Activated naive CD4-positive, alpha-beta T cell treated with anti-CD3 and anti-CD28 coated beads, Interleukin-2, amount 50 U/mL, for 72 hours (primary cell): ENCODE measurements at places on chromosomes 11 and 22. TPM values are rescaled to one million over a fixed set of nuclear protein-coding genes. Genes with fewer than 3 reads are reported as not detected.

DNA sequence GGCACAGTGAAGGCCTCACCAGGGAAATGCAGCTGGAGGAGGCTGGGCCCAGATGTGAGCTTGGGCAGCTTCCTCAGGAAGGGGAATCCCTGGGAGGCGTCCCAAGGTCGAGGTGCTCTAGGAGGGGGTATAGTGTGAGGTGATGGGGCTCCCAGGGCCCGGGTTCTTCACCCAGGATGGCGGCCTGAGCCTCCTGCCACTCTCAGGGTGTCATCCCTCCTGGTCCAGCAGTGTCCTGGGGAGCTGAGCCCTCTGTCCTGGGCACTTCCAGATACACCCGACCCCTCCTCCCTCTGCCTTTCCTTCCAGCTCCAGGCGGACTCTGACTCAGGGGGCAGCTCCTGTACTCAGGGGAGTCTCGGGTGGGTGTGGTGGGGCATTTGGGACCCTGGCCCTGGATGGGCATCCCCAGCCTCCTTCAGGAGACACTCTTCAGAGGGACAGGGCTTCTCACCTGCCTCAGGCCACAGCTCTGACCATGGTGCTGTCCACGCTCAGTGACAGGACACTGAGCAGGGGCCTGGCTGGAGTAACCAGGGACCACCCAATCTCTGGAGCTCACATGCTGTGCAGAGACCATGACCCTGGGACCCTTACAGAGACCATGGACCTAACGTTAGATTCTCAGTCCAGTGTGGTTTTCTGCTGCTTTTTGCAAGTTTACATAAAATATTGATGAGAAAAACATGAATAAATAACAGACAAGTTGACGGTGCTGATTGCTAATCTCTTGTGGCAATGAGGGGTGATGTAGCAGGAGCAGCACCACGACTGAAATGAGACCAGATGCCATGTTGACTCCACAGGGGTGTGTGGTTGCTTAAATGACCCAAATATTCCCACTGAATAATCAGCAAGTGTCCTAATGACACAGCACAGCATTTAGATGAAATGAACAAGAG lies 101.9 kb downstream of the GGTLC2 start:
- no peak for DNase-seq

GRCh38 chr11:62842171-62842741 lies 2.9 kb upstream of the WDR74 start:
- peak; percentile 75 for DNase-seq

DNA sequence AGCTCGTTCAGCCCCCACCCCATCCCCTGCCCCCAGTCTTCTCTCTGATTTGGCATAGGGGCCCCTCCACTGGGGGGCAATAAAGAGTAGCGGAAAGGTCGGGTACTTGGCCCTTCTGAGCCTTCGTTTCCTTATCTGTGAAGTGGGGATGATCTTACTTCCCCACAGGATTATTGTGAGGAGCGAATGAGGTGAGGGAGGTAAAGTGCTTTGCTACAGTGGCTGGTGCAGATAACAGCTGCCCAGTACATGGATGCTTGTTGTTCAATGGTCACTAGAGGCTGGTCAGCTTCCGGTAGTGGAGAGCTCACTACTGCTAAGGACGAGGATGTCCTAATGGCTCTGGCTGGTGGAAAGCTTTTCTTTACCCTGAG lies 101.2 kb downstream of the CEP164 start:
- no peak for DNase-seq

DNA sequence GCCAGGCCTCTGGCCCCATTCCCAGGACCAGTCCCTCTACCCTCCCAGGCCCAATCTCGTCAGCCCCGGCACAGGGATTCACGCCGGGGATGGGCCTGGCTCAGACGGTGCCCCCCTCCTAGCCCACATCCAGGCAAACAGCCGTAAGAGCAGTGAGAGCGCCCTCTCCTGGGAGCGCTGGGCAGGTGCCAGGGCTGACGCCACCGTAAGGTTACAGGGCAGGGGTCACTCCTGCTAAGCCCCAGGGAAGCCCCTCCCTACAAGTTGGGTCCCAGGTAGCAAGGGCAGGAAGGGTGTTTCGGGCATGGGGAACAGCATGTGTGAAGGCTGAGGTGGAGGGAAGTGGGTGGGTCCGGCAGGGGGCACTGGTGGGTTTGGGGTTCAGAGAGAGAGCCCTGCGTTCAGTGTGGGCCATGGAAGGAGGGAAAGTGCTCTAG lies 19.2 kb upstream of the PPARA start:
- no peak for DNase-seq

- DNase-seq: no peak
These were observed 21.2 kb upstream of the OR10A5 start for GRCh38 chr11:6824136-6824823.

DNA sequence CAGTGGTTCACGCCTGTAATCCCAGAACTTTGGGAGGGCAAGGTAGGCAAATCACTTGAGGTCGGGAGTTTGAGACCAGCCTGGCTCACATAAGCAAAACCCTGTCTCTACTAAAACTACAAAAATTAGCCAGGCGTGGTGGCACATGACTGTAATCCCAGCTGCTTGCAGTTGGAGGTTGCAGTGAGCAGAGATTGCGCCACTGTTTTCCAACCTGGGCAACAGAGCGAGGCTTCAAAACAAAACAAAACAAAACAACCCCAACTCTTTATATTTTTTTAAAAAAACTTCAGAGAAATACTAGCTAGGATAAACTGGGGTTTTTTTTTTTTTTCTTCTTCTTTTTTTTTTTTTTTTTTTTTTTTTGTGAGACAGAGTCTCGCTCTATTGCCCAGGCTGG lies 31.8 kb upstream of the RAPSN start:
- no peak for DNase-seq

DNA sequence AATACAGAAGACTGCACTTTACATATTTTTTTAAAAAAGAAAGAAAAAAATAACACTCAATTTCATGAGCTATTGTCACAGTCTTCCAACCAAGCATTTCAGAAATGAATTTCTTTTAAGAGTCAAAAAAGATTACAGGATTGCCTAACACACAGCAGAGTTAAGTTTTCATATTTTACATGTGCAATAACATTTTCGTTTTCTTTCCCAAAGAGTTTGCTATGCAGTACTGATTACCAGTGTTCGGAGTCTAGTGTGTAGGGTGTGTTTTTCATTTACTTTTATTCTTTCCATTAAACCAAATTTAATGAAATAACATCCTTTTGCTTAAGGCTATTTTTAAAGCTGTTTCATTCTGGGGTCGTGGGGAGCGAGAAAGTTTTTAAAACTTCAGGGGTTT lies 53.2 kb downstream of the MN1 start:
- DNase-seq: no peak

DNA sequence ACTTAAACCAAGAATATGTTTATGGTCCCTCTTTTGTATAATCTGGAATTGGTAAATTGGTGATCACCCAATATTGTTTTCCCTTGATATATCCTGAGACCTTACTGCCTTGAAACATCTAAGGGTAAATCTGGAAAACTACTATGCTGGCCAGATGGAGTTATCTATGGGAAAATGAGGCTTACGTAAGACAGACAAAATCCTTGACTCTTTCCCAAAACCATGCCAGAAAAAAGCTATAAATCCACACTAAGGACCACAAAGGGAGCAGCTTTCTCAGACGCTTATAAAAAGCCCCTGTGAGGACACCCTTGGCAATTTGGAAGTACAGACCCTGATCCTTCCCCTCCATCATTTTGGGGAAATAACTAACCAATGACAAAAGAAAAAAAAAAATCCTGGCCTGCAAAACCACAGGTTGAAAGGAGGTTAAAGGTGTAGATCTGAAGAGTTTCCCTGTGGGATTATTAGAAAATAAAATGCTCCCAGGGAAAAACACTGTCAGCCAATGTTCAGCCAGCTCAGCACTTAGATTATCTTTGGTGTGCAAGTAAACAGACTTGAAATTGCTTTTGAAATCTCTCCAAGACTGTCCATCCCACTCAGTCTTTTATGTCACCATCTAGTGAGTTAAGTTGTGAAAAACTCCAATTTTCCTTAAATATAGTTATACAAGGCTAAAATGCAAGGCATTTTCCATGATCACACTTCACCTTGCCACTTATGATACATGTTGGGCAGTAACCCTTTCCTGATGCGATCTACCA lies 6.6 kb upstream of the AMBRA1 start:
- no peak for DNase-seq

DNA sequence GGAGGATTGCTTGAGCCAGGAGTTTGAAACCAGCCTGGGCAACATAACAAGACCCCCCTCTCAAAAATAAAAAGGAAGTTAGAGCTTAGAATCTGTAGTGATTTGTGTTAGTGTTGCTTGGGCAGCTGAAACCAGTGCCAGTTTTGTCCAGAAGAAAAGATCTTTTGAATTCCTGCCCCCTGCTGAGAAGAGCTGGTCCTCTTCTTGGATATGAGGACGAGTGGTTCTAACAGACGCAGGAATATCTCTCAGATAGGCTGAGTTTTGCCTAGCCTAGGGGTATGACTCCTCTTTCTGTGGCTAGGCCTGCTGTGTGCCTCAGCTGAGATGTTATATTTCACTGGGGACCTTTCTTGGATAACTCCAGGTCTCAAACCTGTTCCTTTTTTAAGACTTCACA lies 102.8 kb downstream of the STIM1 start:
- no peak for DNase-seq

DNA sequence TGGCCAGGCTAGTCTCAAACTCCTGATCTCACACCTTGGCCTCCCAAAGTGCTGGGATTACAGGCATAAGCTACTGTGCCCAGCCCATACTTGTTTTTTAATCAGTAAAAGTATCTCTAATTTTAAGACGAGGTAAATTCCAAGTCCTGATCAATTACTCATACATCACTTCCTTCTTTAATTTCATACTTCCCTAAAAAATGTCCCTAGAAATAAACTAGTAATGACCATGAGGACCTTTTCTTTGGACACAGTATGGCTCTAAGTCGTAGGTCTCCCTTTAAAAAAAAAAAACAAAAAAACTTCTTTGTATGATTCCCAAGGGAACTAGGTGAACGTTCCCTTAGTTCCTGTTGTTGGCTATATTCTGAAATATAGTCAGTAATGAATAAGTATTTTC lies 29.8 kb downstream of the NUP98 start:
- no peak for DNase-seq

DNA sequence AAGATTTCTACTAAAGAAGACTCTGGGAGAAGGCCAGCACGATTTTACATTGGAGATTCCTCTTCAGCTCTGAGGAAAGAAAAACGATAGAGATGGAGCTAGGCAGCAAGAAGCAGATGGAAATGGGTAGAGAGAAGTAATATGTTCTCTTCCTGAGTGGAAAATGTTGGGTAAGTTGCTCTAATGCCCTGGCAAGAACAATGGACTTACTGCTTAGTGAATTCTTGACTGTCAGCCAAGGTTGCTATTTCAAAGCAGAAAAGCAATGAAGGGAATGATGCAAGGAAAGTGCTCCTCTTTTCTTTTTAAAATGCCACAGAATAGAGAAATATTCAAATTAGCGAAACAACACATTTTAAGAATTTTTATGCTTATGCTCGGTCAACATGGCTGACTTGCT lies 38.4 kb upstream of the CWF19L2 start:
- DNase-seq: no peak

DNA sequence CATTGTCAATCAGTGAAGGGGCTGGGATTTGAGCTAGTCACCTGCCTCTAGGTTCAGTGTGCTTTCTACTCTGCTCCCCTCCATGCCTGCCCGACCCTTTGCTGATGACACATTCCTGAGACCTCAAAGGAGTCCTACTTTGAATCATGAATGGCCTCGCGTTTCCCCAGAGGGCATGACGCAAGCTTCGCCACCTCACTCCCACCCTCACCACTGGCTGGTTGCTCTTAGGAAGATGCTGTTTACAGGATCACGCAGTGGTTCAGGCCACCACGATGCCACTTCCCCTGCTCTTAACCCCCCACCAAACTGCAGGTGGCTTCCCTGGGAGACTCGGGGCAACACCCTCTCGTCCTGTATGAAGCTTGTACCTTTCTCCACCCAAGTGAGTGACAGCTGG lies 62.9 kb upstream of the B3GAT1 start:
- no peak for DNase-seq

DNA sequence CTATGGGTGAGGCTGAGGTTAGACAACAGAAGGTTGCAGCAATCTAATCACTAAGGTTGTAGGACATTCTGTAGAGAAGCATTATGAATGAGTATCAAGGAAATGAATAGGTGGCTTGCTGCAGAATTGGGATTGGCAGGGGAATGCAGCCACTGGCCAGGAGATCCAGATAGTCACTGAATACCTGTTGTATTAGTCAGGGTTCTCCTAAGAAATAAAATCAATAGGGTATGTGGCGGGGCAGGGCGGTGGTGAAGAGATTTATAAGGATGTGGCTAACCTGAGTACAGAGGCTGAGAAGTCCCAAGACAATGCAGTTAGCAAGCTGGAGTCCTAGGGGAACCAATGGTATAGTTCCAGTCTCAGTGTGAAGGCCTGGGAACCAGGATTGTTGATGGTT lies 163.0 kb downstream of the SPON1 start:
- DNase-seq: no peak

GRCh38 chr11:72580642-72580950 lies 93.6 kb downstream of the PDE2A start:
- no peak for DNase-seq

DNA sequence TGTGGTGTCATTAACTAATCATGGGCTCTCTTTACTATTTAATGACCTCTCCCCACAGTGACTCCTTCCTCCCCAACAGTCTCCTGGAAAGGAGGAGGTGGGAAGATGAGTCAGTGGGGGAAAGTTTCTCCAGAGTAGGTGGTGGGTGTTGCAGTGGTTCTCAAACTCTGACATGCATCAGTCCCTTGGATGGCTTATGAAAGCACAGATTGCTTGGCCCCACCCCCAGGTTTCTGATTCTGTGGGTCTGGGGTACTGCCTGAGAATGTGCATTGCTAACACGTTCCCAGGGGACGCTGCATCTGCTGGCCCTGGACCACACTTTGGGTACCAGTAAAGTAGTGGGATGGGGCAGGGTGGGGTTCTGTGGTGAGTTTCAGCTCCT lies 9.8 kb downstream of the CD82 start:
- no peak for DNase-seq

DNA sequence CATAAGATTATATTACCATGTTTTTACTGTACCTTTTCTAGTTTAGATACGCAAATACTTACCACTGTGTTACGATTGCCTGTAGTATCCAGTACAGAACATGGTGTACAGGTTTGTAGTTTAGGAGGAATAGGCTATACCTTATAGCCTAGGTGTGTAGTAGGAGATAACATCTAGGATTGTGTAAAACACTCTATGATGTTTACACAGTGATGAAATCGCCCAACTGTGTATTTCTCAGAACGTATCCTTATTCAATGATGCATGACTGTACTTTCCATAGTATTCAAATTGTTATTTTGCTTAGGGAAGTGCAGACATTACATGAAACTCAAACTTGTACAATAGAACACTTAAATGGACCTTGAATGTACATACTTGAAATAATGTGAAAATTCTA lies 188.1 kb upstream of the PDGFD start:
- no peak for DNase-seq

Gene CCDC116
- not detected for total RNA-seq

Gene NUP160
- total RNA-seq: 95.7 TPM

Gene CHST1
- 0.18 TPM for total RNA-seq

Gene WNT11
- total RNA-seq: 1.5 TPM

Gene GGT5
- total RNA-seq: 0.14 TPM

Gene WDR74
- 105 TPM for total RNA-seq

Gene OR10A4
- not detected for total RNA-seq

Gene PGA5
- not detected for total RNA-seq
